ENCODE measurements at places on chromosomes 2 and 18. TPM values are rescaled to one million over a fixed set of nuclear protein-coding genes. Genes with fewer than 3 reads are reported as not detected.

GRCh38 chr18:6994056-6994770 lies 123.4 kb downstream of the LAMA1 start:
- H3K27ac ChIP-seq: no peak overlapping the region
- no peaks in the 10 kb centered on the region for H3K36me3 ChIP-seq
- H3K4me1 ChIP-seq: no peaks in the 10 kb centered on the region
- no peaks in the 10 kb centered on the region for H3K27me3 ChIP-seq

The EFEMP1 gene
- total RNA-seq: not detected

DNA sequence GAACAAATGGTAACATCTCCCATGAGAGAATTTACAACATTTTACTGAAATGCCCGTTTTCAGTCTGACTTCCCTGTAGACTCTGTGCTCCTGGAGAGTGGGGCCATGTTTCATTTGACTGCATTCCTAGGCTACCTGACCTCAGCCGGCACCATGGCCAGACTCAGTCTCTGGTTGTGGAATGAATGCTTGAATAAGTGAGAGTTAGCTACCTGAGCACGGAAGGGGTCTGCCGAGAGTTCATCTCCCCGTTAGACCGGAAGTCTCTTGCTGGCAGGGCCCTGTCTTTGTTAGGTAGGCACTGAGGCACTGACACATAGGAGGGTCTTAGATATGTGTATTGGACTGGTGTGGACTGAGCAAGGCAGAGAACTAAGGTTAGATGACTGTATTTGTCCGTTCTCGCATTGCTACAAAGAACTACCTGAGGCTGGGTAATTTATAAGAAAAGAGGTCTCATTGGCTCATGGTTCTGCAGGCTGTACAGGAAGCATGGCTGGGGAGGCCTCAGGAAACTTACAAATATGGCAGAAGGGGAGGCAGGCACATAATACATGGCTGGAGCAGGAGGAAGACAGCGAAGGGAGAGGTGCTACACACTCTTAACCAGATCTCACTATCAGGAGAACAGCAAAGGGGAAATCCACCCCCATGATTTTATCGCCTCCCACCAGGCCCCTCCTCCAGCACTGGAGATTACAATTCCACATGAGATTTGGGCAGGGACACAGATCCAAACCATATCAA lies 271.2 kb downstream of the GLI2 start:
- H3K27me3 ChIP-seq: peaks cover 15% of the 10 kb centered on the region
- no peaks in the 10 kb centered on the region for H3K36me3 ChIP-seq
- DNase-seq: no peak

The IL1F10 gene
- not detected for total RNA-seq

- no peaks in the 10 kb centered on the region for H3K27me3 ChIP-seq
- DNase-seq: no peak
- H3K27ac ChIP-seq: peak overlapping the region; percentile 57
- H3K4me1 ChIP-seq: peaks cover 98% of the 10 kb centered on the region
- peaks cover 21% of the 10 kb centered on the region for H3K36me3 ChIP-seq
Observed at GRCh38 chr18:47915930-47916329, 14.5 kb downstream of the SMAD2 start.

GRCh38 chr2:152565884-152566727 lies 151.2 kb downstream of the PRPF40A start:
- peaks cover 3% of the 10 kb centered on the region for H3K4me1 ChIP-seq
- H3K4me3 ChIP-seq: no peak overlapping the region
- H3K27ac ChIP-seq: no peak overlapping the region
- H3K36me3 ChIP-seq: no peaks in the 10 kb centered on the region

- H3K4me3 ChIP-seq: peak overlapping the region; percentile 53
- no peak for DNase-seq
- peaks cover 7% of the 10 kb centered on the region for H3K36me3 ChIP-seq
Observed at GRCh38 chr2:216031960-216032689, 18.8 kb upstream of the MREG start.

DNA sequence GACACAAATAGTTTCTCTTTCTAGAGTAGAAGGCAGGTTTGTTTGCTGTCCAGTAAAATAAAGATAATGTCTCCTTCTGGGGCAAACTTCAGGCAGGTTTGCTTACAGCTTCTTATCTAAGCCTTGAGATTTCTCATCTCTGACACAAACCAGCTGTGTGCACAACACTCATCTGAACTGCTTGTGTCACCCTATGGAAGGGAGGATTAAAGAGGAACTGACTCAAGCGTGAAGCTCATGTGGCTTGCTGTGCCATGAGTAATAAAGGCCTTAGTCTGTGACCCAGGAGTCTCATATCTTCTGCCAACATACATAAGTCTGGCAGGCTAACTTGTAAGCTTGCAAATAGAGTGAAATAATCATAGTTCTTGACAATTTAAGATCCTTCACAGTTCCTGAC lies 24.2 kb upstream of the CPO start:
- H3K4me1 ChIP-seq: no peaks in the 10 kb centered on the region
- no peak overlapping the region for H3K4me3 ChIP-seq
- H3K27ac ChIP-seq: no peak overlapping the region
- peak; percentile 31 for DNase-seq
- H3K36me3 ChIP-seq: no peaks in the 10 kb centered on the region

DNA sequence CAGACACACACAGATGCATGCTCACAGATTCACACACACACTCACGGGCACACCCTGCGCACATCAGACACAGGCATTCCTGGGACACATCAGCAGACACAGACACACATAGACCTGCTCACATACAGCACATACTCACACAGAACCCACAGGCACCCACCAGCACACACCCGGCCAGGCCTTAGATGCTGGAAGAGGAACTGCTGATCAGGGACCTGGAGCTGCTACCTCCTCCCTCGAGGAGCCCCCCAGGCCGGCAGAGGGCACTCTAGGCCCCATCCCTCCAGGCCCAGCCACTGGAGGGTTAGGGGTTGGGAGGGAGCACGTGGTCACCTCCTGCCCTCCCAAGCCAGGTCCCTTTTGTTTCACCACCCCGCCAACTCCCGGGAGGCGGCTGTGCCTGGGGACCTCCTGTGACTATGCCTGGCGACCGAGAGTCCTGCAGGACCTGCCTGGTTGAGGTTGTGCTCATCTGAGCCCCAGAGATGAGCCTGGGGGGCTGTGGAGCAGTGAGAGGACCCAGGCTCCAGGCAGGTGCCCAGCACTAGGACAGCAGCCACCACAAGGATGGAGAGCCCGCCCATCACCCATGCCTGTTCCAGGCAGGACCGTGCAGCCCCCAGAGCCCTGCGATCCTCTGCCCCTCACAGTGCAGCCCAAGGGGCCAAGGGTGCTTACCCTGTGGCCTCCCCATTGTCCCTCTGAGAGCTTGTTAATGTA lies 21.0 kb upstream of the PTMA start:
- no peak overlapping the region for H3K4me3 ChIP-seq
- H3K27ac ChIP-seq: no peak overlapping the region
- peak; percentile 73 for DNase-seq

GRCh38 chr2:16973586-16974286 lies 308.1 kb upstream of the CYRIA start:
- DNase-seq: no peak
- no peaks in the 10 kb centered on the region for H3K27me3 ChIP-seq
- no peak overlapping the region for H3K4me3 ChIP-seq
- H3K27ac ChIP-seq: no peak overlapping the region
- H3K36me3 ChIP-seq: no peaks in the 10 kb centered on the region

The PTGR3 gene
- total RNA-seq: 29.6 TPM

The RRM2 gene
- total RNA-seq: 528 TPM

DNA sequence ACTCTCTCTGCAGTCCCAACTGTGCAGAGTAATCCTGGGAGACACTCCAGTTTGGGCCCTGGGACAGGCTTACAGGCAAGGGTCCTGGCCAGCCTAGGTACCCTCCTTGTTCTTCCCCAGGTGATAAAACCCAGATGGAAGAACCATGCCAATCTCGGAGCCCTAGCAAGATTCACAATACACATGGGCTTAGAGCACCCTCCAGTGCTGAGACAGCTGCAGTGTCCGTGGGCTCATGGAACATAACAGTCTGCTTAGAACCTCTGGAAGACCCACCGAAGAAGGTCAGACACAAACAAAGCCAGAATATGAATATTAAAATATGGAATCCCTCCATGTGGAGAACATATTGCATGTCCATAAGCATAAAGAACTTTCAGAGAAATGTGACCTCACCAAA lies 568.1 kb downstream of the KCNJ3 start:
- no peaks in the 10 kb centered on the region for H3K4me1 ChIP-seq
- H3K27ac ChIP-seq: no peak overlapping the region
- H3K4me3 ChIP-seq: no peak overlapping the region
- no peaks in the 10 kb centered on the region for H3K27me3 ChIP-seq
- DNase-seq: no peak

GRCh38 chr18:48558248-48558647 lies 19.4 kb downstream of the CTIF start:
- H3K36me3 ChIP-seq: no peaks in the 10 kb centered on the region
- no peak for DNase-seq
- no peaks in the 10 kb centered on the region for H3K27me3 ChIP-seq

GRCh38 chr2:204277226-204277625 lies 268.0 kb upstream of the PARD3B start:
- peaks cover 17% of the 10 kb centered on the region for H3K27me3 ChIP-seq
- H3K36me3 ChIP-seq: no peaks in the 10 kb centered on the region
- no peaks in the 10 kb centered on the region for H3K4me1 ChIP-seq
- no peak overlapping the region for H3K27ac ChIP-seq
- DNase-seq: no peak

- peak; percentile 69 for DNase-seq
- peak overlapping the region; percentile 56 for H3K4me3 ChIP-seq
- H3K4me1 ChIP-seq: peaks cover 21% of the 10 kb centered on the region
Observed at GRCh38 chr18:26215247-26215970, 10.8 kb upstream of the TAF4B start.

- H3K27me3 ChIP-seq: peaks cover 2% of the 10 kb centered on the region
- H3K4me1 ChIP-seq: no peaks in the 10 kb centered on the region
- no peak overlapping the region for H3K4me3 ChIP-seq
- no peak overlapping the region for H3K27ac ChIP-seq
- no peaks in the 10 kb centered on the region for H3K36me3 ChIP-seq
Observed at GRCh38 chr2:18118703-18119102, 240.2 kb downstream of the KCNS3 start.

The SLC5A7 gene
- total RNA-seq: not detected

DNA sequence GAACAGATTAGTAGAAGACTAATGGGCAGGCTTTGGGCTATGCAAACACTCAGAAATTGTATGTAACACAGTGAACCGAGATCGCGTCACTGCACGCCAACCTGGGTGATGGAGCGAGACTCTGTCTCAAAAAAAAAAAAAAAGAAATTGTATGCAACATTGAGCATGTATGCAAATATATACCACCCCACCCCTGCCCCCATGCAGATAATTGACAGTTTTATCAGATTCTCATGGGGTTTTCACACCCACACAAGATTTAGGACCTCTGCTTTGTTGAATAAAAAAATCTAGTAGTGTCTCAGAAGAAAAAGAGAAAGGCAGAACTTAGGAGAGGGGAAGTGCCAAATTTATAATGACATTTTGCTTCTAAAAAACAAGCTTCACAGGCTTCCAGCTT lies 131.6 kb upstream of the FN1 start:
- H3K27ac ChIP-seq: no peak overlapping the region
- no peaks in the 10 kb centered on the region for H3K4me1 ChIP-seq
- H3K36me3 ChIP-seq: no peaks in the 10 kb centered on the region

GRCh38 chr2:85353876-85354285 lies 447 bp downstream of the RETSAT start:
- peak overlapping the region; percentile 100 for H3K4me3 ChIP-seq
- H3K36me3 ChIP-seq: peaks cover 34% of the 10 kb centered on the region
- H3K27me3 ChIP-seq: no peaks in the 10 kb centered on the region

The CDH2 gene
- not detected for total RNA-seq

DNA sequence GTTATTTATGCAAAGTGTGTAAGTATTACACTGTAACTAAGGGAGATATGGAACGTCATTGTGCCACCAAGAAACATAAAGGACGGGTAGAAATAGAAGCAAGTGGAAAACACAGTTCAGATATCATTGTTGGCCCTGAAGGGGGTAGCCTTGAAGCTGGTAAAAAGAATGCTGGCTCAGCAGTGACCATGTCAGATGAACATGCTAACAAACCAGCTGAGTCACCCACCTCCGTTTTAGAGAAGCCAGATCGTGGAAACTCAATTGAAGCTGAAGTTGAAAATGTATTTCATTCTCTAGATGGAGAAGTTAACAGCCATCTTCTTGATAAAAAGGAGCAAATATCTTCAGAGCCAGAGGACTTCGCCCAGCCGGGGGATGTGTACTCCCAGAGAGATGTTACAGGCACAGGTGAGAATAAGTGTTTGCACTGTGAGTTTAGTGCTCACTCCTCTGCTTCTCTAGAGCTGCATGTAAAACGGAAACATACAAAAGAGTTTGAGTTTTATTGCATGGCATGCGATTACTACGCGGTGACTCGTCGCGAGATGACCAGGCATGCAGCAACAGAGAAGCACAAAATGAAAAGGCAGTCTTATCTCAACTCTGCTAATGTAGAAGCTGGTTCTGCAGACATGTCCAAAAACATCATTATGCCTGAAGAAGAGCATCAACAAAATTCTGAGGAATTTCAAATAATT lies 36.1 kb downstream of the ZNF407 start:
- peaks cover 46% of the 10 kb centered on the region for H3K4me1 ChIP-seq
- H3K27ac ChIP-seq: peak overlapping the region; percentile 83
- H3K4me3 ChIP-seq: no peak overlapping the region
- peak; percentile 58 for DNase-seq
- peaks cover 25% of the 10 kb centered on the region for H3K36me3 ChIP-seq
- no peaks in the 10 kb centered on the region for H3K27me3 ChIP-seq

The TMEM247 gene
- total RNA-seq: not detected

DNA sequence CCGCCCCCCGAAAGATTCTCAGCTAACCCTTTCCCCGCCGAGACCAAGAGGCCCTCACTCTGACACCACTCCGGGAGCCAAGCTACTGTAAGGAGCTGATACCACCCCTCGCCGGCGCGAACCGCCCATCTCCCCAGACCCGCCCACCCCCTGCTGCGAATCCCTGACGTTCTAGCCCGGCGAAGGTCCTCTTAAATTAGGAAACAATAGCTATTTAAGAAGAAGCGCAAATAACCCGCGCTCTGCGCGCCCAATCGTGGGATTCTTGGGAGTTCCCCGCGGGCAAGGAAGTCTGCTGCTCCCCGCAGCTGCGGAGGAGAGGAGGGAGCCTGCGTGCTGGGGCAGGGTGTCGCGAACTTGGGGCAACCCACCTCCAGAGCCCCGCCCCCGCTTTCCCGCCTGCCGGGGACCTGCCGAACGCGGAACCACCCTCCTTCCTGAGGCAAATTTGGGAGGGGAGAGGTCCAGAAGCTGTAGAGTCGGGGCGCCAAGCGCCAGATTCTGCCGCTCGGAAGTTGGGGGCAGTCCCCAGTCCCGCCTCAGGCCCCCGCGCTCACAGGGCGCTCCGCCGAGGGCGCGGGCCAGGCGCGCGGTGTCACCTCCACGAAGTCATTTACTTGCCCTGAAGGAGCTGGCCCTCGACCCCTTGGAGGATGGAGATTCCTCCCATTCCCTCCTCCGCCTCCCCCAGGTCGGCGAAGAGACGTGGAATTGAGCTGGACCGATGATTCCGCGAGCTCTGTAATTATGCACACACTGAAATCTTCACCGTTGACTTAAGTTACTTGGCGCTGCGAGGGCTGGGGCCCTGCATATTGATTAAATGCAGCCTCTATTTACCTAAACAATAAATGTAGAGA lies 8.4 kb upstream of the SP9 start:
- no peaks in the 10 kb centered on the region for H3K36me3 ChIP-seq
- H3K4me3 ChIP-seq: peak overlapping the region; percentile 51
- DNase-seq: peak; percentile 43
- peaks cover 73% of the 10 kb centered on the region for H3K27me3 ChIP-seq

Measured in activated CD4-positive, alpha-beta memory T cell treated with anti-CD3 and anti-CD28 coated beads for 36 hours (primary cell).